ENCODE measurements at places on chromosomes 11 and 22.

DNA sequence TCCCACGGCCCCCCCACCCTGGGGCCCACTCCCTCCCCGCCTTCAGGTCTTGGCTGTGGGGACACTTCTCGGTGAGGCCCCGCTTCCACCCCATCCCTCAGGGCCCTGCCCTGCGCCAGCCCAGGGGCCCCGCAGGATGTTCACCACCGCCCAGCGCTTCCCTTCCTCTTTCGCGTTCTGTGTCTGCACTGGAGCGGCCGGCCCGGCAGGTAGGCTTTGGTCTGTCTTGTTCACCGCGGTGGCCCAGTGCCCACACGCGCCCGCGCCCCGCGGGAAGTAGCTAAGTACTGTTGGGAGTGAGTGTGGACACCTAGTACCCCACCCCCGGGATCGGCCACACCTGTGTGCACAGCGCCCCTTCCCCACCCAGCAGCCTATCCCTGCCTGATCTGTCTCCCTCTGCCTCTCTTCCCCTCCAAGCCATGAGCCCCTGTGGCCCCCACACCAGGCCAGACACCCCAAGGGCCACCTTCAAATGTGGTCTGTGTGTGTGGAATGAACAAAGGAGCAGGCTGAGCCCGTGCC, 85.4 kb downstream of the WNT7B start:
- no peak for DNase-seq

GRCh38 chr11:124153821-124154220, 29.3 kb upstream of the OR10D3 start:
- no peak for DNase-seq

- DNase-seq, result no peak
Measured at GRCh38 chr11:73590991-73591390, 6.9 kb downstream of the FAM168A start.

DNA sequence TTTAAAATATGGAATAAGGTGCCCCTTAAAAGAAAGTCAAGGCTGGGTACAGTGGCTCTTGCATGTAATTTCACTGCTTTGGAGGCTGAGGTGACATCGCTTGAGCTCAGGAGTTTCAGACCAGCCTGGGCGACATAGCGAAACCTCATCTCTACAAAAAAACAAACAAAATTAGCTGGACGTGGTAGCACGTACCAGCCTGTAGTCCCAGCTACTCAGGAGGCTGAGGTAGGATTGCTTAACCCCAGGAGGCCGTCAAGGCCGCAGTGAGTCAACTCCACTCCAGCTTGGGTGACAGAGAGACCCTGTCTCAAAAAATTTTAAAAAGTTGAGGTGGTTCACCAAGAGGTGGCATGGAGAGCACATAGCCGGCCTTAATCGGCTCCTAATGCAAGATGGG, 17.7 kb upstream of the ADORA2A start:
- DNase-seq, result no peak

- DNase-seq, result no peak
Measured at GRCh38 chr11:113647108-113647507, 59.0 kb downstream of the TMPRSS5 start.

DNA sequence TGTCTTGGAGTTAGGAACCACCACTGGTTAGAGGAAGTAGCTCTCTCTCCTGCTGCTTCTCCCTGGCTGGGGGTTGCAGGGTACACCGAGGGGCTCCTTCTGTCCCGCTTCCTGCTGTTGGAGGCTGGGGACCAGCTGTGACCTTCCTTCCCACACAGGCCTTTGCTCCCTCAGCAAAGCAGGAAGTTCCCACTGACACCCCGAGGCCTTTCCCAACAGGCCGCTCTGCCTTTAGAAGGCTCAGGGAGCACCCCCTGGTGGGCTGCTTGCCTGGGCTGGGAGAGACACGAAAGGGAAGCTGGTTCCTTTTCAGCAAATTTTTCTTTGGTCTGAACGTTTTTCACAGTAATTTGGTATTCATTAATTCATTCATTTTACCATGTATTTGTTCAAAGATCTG, 527.9 kb upstream of the B3GAT1 start:
- no peak for DNase-seq

DNA sequence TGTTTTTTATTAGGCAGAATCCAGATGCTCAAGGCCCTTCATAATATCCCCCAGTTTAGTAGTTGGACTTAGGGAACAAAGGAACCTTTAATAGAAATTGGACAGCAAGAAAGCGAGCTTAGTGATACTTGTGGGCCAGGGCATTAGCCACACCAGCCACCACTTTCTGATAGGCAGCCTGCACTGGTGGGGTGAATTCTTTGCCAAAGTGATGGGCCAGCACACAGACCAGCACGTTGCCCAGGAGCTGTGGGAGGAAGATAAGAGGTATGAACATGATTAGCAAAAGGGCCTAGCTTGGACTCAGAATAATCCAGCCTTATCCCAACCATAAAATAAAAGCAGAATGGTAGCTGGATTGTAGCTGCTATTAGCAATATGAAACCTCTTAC, 1.4 kb downstream of the HBB start:
- DNase-seq, result no peak

DNA sequence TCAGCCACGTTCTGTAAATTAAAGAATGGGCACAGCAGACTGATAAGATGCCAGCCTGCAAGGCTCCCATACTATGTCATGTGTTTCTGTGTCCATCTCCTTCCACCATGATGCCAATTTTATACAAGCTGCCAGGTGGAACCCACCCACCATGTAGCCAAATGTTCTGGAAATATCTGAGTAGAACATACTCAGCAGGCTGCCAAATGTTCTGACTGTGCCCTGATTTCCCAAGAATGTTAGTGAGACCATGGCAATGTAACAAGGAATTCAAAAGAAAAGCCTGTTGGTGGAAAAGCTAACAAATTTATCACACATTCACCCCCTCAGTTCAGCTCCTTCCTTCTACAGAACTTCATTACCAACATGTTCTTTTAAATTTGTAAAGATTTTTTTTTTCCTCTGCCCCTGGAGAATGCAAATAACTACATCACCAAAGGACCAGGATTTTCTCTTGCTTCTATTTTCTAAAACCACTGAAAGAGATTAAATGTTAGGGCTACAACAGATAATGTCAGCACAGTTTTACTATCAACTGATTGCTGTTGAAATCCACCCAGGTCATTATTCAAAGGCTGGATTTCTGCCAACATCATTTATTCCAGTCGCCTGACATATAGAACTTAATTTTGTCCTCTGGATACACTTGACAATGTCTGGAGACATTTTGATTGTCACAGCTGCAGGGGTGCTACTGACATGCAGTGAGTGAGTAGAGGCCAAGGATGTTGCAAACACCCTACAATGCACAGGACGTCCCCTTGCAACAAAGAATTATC, 3.1 kb downstream of the DMC1 start:
- DNase-seq, result no peak

- no peak for DNase-seq
Measured at GRCh38 chr11:22558664-22559063, 67.0 kb downstream of the FANCF start.

GRCh38 chr11:58503361-58503856, 4.5 kb downstream of the OR5B21 start:
- DNase-seq, result no peak

- DNase-seq, result no peak
Measured at GRCh38 chr11:114326776-114327175, 30.6 kb downstream of the NNMT start.

DNA sequence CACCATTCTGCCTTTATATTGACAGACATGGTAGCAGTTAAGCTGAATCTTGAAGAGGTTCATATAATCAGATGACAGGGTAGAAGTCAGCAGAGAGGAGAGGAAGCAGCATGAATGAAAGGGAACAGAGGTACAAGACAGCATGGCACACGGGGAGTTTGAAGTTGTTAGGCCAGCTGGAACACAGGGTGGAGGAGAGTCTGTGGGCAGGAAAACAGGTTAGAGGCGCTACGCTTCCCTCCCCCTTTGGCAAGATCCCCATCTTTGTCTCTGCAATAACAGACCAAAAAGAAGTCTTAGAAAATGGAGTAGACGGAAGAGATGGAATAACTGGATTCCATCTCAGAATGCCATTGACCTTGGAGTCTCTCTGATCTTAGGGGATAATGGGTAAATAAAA, 20.0 kb upstream of the NDUFC2 start:
- no peak for DNase-seq

DNA sequence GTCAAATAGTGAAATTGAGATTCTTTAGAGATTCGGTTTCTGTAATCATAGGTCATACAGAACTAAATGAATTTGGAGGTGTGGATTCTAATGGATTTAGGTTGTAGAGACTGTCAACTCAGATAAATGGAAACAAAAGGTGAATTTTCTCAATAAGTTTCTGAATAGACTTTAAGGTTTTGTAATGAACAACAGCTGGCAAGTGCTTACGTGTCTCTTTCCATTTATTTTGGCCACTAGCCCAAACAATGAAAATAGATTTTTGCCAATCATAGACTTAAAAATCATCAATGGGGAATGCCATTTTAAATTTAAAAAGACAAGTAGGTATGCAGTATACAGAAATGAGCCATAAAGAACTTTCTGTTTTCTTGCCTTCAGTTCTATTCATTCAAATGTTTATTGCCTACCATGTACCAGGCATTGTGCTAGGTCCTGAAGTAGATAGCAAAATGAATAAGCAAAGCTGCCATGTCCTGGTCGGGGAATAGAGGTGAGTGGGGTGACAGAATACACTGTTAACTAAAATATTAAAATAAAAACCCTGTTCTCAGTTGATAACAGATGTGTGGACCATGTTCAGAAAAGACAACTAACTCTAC, 16.9 kb upstream of the TMEM135 start:
- peak; percentile 45 for DNase-seq

GRCh38 chr11:2521733-2522630, 77.2 kb downstream of the KCNQ1 start:
- no peak for DNase-seq

DNA sequence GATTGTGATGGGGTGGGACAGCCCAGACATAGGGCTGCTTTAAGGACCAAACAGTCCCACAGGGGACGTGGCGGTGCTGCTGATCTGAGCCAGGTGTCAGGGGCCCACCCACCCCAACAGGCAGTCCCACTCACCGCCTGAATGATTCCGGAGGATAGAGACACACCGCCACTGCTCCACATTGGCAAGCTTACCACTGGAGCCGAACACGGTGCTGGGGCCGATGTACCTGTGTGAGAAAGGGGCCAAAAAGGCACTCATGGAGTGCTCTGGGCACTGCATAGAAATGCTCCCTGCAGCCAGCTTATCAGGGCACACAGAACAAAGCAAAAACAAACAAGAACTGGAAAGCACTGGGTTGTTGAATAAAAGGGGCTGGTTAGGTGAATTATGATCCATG, 25.9 kb downstream of the HIRA start:
- DNase-seq, result no peak

DNA sequence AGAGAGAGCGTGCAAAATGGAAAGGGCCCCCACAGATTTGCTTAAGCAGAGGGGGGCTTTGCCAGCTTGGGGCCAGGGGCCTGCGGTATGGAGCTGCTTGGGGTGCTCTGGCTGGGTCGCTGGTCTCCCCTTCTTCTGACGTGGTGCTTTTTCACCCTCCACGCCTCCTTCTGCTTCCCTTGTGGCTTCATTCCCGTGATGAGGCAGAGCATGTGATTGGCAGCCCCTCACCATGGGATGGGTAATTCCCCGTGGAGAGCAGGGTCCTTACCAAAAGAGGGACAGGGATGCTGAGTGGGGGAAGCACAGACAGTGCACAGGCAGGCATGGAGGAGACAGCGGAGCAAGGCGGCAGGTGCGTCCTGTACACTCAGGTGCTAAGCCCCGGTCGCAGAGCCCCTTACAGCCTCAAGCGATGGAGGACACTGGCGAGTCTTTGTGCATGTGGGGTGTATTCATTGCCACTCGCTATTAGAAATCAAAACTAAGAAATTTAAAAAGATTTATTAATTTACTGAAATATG, 19.9 kb upstream of the GRAMD4 start:
- DNase-seq, result no peak

DNA sequence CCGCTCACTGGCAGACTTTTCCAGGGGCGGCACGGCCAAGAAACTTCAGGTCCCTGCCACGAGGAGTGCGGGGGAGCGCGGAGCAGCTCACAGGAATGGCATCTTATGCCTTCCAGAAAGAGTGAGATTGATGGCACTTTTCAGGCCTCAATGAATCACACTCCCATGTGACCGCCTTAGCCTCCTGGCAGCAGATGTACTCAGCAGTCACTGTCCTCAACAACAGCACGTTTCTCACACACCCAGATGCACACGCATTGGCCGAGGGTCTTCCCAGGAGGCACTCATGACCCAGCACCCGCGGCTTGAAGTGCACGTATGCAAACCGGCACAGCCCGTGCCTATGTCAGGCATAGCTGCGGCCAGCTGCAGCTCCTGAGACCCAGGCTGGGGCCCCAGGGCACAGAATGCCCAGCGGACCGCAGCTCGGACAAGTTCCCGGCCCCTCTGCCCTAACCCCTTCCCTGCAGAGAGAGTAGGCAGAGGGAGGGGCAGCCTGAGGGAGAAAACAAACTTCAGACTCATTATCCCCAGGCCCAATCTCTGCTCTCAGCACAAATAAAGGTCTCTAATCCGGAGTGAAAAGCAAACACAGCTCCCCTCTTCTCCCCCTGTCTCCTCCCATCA, 48.3 kb downstream of the RPUSD4 start:
- no peak for DNase-seq

- peak; percentile 64 for DNase-seq
Measured at GRCh38 chr22:36332623-36333332, 55.0 kb downstream of the MYH9 start.

DNA sequence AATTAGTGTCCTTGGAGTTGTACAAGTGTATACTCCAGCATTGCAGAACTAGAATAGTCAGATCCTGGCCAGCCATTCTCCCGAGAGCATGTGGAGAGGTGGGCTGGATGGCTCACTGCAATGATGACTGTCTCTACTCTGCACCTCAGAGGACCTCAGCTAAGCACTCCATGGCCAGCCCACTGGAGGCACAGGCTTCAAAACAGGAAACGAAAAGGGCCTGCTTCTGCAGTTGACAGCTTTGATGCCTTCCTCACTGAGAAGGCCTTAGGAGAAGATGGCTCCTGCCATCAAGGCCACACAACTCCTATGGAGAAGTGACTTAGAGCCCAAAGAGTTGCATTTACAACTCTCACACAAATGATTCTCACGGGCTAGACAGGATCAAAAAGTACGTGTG, 9.1 kb downstream of the POLD4 start:
- no peak for DNase-seq

DNA sequence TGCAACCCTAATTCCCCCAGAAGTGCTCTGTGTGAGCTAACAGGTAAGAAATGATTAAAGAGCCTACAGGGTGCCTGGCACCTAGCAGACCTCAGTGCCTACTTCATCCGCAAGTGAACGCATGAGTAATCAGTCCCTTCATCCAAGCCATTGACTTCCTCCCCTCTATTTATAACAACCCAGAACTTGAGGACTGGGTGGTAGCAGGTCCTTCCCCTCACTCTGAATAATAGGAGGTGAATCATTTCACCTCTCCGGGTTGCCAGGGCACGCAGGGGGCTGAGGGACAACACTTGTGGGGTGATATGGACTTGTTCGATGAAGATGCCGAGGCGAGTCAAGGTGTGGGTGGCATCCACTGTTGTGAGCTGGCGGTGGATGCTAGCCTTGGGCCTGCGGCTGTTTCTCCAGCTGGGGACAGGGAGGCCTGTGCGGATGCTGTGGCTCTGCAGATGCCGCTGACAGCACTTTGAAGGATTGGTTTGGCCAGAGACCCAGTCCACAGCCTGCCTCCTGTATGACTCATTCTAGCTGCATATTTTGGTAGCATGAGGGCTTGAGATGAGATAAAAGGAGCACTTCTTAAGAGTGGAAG, 11.7 kb upstream of the SORL1-AS1 start:
- peak; percentile 58 for DNase-seq

GRCh38 chr22:44935724-44936123, 74.1 kb downstream of the PHF21B start:
- DNase-seq, result no peak

GRCh38 chr11:128725630-128726319, 31.9 kb downstream of the FLI1 start:
- no peak for DNase-seq
